Endothelial cell of coronary artery (primary cell): ENCODE measurements at places on chromosomes 1 and 21. TPM values are rescaled to one million over a fixed set of nuclear protein-coding genes. Genes with fewer than 3 reads are reported as not detected.

Gene LENEP
- total RNA-seq = 0.18 TPM in 1 of 2 replicates, not detected in the other

Gene BEND5
- not detected in 2 replicates for total RNA-seq

Gene SPRR5
- total RNA-seq = not detected in 2 replicates

Gene LCE1C
- total RNA-seq = not detected in 2 replicates

Gene PER3
- 0.90 and 2.6 TPM in 2 replicates for total RNA-seq

Gene TMEM269
- total RNA-seq = not detected in 2 replicates

Gene OR2AK2
- not detected in 2 replicates for total RNA-seq

Gene S100A1
- total RNA-seq = not detected in 2 replicates

Gene VWA5B1
- not detected in 2 replicates for total RNA-seq

Gene ZBTB8A
- 6.2 and 6.3 TPM in 2 replicates for total RNA-seq

Gene FCRL3
- total RNA-seq = not detected in 2 replicates

Gene ANGPTL1
- total RNA-seq = under 0.01 and 1.1 TPM in 2 replicates

Gene BOLA1
- total RNA-seq = 5.5 and 10.8 TPM in 2 replicates

Gene PPIAL4G
- not detected in 2 replicates for total RNA-seq

Gene C1orf94
- not detected in 2 replicates for total RNA-seq
